ENCODE measurements at places on chromosomes 5 and 9.

GRCh38 chr5:68995845-68996545, 97.8 kb upstream of the SLC30A5 start:
- no peak for DNase-seq

GRCh38 chr9:71941998-71942567, 30.6 kb downstream of the C9orf85 start:
- no peak for DNase-seq

- DNase-seq: no peak
These were observed 66.2 kb downstream of the PDE6A start for GRCh38 chr5:149878371-149878770.

DNA sequence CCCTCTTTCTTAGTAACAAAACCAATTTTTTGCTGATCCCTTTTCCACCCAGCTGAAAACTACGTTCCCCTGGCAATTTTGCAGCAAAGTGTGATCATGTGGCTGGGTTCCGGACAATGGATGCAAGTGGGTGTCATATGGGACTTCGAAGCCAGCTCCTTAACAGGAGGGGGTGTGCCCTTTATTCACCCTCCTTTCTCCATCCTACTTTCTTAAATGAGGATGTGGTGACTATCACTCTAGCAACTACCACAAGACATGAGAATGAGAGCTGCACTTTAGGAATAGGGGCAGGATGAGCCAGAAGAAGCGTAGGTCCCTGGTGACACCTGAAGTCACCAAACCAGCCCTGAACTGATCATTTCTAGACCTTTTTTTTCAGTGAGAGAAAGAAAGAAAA, 58.9 kb downstream of the IRF1 start:
- DNase-seq: no peak

DNA sequence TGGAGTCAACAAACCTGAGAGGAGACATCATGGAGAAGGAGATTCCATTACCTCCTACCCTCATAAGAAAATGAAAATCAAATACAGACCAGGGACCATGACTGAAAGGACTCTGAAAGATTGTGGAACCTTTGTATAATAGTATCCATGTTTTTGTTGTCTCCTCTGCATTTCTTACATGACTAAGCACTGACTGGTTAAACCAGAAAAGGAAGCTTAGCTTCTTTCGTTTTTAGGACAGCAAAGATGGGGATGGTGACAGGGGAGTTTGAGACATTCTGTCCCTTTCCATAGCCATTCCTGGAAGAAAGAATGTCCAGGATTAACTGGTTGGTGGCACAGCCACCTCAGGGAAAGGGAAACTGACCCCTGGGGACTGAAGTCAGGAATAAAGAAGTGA, 22.2 kb downstream of the ITGA1 start:
- no peak for DNase-seq

Data from stimulated activated CD4-positive, alpha-beta T cell treated with anti-CD3 and anti-CD28 coated beads, TNF-alpha, amount 100 ng/mL, for 4 hours (primary cell).